CD4-positive, alpha-beta T cell treated with Interferon gamma for 1 hour (primary cell): ENCODE measurements at places on chromosomes 1 and 21.

DNA sequence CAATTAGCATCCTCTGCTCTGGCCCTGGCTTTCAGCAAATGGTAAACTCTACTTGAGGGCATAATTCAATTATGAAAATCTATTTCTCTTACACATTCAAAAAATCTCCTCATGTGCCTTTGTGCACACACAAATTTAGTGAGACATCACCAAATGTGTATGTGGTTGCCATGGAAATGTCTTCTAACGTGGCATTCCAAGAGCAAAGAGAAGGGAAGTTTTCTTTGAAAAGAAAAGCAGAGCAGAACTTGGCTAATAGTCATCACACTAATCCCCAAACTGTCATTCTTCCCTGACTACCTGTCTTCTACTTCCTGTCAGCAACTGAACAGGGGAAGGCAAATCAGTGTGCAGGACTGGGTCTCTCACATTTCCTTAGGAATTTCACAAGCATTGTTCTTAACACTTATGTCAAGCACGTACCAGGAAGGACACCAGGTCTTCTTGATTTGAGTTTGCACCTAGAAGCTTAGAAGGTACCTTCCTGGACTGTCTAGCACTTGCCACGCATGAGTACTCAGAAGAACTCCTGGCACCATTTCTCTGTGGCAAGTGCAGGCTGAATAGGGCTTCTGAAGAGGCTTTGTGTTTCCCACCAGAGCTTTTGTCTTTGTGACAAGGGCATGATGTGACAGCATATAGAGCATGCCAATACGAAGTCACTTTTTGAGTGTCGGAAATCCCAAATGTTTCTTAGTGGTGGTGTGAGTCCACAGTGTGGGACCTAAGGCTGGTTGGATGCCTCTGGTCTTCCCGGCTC lies 32.3 kb downstream of the MAN1C1 start:
- DNase-seq: no peak

DNA sequence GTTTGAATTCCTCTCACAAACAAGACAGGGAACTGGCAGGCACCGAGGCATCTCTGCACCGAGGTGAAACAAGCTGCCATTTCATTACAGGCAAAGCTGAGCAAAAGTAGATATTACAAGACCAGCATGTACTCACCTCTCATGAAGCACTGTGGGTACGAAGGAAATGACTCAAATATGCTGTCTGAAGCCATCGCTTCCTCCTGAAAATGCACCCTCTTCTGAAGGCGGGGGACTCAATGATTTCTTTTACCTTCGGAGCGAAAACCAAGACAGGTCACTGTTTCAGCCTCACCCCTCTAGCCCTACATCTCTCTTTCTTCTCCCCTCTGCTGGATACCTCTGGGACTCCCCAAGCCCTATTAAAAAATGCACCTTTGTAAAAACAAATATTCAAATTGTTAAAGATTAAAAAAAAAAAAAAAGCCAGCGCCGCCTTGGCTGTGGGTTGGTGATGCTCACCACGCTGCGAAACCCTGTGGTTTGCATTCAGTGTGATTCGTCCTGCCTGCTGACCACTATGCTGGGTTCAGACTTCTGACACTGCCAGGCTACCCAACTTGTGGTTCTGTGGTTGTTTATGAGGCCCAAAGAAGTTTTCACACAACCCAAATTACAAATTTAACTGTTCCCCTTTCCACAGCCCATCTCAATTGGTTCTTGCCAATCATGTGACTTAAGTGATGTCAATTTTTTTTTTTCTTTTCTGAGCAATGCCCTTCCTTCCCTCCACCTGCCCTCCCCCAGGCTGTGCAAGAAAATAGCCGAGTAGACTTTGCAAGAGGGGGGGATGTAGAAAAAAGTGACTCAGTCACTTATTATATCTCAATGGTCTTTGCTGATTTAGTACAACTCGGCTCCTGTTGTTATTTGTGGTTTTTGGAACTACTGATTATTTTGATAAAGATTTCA lies at the start of gene RUNX1:
Gene RUNX1 (minus strand): TSS at position 597 of the 912 bp plus-strand sequence.
- DNase-seq: peak; percentile 86

GRCh38 chr1:207987164-207987563 lies 76.2 kb upstream of the CD34 start:
- DNase-seq: no peak

GRCh38 chr1:12537906-12538461 lies 80.0 kb downstream of the DHRS3 start:
- no peak for DNase-seq

DNA sequence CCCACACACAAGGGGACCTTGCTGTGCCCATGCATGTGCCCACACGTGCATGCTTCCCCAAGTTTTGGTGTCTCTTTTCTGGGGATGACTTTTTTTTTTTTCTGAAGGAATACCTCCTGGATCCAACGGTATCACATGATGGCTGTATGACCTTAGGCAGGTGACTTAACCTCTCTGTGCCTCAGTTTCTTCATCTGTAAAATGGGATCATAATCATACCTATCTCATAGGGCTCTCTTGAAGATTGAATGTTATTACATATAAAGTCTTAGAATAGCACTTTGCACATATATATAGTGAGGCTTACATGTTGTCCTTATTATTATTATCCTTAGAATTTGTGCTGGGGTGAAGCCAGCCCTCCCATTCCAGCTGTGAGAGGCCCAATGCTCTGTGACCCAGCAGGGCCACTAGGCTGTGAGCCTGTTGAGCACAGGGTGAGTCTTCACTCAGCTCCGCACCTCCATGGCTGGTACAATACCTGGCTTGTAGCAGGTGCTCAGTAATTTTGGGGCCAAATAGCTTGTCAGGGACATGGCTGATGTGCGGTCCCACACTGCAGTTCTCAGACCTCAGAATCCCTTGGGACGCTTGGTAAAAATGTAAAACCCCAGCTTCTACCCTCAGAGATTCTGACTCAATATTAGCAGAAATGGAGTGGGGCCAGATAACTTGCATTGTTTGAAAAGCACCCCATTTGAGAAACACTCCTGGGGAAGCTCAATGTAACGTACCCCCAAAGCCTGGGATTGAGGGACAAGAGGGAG lies 20.6 kb downstream of the STUM start:
- DNase-seq: no peak

DNA sequence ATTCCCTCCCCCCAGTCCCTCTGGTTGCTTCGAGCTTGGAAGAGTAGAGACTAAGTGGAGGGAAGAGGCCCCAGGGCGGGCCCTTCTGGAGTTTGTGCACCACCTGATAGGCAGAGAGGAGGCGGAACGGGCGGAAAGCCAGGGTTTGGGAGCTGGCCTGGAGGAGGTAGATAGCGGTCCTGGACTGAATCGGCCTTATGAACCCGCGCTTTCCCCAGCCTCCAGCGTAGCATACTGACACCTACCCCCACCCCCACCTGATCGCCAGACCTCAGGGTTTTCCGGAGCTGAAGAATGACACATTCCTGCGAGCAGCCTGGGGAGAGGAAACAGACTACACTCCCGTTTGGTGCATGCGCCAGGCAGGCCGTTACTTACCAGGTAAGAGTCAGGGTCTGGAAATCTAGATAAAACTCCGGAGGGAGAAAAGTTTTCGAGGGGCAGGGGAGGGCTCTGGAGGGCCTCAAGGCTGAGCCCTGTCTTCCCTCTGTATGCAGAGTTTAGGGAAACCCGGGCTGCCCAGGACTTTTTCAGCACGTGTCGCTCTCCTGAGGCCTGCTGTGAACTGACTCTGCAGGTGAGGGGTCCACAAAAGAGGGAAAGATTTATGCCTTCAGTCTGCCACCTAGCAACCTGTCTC lies 705 bp downstream of the UROD start:
- DNase-seq: no peak

- DNase-seq: peak; percentile 52
These were observed 64.9 kb upstream of the FCGR2A start for GRCh38 chr1:161440312-161440894.

DNA sequence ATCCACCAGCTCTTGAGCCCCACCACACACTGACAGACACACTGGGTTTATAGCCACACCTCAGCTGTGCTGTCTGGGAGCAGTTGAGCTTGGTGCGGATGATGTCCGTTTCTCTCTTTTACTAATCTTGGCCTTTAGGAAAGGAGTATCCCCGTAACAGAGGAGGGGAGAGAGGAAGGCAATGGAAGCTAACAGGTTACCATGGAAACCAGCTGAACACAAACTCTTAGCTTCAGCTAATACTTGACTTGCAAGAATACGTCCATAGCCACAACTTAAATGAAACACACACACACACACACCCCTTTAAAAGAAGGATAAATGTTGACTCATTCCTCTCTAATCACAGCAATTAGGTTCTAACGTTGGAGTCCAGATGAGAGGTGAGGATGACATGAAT lies 28.0 kb upstream of the LRRN2 start:
- DNase-seq: no peak

DNA sequence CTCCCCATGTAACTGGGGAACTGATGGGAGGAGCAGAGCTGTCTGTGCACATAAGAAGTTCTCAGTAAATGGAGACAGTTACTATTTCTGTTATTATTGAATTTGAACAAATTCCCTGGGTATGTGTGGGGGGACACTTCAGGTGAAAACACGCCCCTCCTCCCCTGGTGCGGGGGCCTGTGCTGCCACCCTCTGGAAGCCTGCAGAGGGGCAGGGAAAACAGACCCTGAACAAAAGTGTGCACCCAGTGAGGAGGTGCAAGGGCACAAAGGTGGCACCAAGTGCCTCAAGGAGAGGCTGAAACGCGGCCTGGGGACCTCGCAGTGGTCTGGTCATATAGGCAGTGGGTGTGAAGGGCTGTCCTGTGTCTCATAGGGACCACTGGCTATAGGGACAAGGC lies 18.2 kb upstream of the NADK start:
- DNase-seq: peak; percentile 28

DNA sequence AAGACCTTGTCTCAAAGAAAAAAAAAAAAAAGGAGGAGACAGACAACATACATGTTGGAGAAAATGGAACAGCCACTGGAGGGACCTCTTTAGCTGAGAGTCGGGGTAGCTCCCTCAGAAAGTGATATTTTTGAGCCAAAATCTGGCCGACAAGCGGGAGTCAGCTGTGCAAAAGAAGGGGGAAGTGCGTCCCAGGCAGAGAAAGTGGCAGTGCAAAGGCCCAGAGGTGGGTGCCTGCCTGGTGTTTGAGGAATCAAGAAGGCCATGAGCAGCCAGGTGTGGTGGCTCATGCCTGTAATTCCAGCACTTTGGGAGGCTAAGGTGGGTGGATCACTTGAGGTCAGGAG lies 6.1 kb upstream of the CROCC start:
- no peak for DNase-seq

DNA sequence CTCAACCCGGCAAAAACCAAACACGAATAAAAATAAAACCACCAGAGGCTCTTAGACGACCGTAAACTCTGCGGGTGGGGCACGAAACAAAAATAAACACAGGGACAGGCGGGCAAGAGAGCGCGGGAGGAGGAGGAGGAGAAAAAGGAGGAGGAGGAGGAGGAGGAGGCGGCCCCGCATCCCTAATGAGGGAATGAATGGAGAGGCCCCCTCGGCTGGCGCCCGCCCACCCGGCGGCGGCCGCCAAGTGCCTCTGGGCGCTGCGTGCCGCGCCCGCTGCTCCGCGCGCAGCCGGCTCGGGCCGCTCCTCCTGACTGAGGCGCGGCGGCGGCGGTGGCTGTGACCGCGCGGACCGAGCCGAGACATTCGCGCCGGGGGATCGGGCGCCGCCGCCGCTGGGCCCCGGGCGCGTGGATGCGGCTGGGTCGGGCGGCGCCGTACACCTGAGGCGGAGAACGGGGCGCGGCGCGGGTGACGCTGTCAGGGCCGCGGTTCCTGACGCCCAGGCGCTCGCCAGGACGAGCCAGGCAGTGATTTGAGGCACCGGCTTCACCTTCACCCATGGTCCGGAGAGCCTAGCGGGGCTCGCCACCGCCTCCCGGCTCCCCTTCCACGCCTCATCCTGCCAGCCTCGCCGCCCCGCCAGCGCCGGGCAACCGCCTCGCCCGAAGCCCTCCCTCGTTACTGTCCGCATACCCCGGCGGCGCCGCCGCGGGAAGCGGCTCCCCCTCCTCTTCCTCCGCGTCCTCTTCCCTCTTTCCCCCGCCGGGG lies at the start of gene MARK1:
Gene MARK1 (plus strand): TSS at position 229 of the 771 bp plus-strand sequence. CDS start 687 bp downstream, outside the sequence.
- no peak for DNase-seq

DNA sequence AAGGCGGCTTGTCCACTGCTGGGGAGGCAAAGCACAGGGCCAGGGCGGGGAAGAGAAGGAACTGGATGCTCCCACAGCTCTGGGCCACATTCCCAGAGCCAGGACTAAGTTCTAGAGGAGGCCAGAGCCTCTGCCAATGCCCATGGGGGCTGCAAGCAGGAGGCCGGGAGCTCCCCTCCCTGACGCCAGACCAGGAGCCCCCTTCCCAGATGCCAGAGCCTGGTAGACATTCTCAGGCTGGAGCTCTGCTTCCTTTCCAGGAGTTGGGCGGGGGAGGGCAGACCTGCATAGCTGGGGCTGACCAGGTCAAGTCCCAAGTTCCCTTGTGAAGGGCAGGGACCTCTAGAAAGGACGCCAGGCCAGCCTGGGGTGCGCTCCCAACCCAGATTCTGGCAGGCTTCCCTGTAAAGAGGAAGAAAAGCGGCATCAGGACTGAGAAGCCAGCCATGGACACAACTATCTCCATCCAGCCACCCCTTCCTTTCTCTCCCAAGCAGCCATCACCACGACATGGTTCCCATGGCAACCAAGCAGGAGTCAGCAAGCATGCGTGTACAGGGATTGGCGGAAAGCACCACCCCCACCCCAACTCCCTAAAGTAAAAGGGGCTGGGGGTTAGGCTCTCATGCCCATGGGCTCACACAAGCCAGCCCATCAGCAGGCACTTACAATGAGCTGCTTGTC lies 13.4 kb downstream of the KIF21B start:
- DNase-seq: no peak

DNA sequence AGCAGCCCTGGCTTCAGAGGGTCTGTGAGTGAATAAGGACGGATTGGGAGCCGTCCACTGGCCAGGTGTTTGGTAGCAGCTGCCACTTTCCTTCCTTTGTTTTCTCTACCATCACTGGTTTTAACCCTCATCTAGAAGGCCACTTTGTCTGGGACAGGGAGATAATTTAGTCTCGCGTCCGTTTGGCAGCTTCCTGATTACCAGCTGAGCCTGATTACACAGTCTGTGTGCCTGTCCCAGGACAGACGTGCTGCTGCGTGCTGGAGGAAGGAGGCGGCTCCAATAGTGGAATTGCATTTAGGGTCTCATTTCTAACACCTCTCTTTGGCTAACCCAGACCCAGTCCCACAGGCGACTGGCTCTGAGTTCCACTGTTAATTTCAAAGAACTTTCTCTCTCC lies 24.6 kb upstream of the CASQ2 start:
- DNase-seq: no peak

GRCh38 chr1:215779729-215780128 lies 212.6 kb downstream of the KCTD3 start:
- no peak for DNase-seq
